HFFc6 (cell line): ENCODE measurements at places on chromosomes 3 and 15.

DNA sequence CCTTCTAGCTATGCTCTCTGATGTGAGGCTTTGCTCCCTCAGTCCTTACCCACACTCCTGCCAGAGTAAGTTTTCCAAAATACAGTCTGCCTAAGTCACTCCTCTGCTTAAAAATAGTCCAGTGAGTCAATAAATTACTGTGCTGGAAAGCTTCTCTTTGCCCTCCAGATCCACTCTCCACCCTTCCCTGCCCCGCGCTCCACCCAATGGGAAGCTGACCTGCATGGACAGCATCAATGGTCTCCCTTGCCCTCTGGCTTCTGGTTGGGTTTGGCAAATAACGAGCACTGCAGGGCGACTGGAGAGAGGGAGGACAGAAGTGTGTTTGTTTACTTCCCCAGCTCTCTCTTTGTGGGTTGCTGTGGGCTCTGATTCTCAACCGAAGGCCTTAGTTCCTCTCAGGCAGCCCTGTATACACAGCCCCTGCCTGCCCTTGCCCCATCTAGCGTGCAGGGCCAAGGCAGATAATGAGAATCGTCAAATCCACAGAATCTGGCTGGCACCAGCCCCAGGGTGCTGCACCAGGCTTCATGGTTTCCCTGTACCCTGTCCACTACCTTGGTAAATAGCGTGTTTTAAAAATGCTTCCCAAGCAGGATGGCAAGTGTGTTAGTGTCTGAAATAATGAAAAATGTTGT, 110.4 kb downstream of the ADAMTSL3 start:
- no peak for DNase-seq

- no peak for DNase-seq
Observed at GRCh38 chr15:82950746-82951370, 1.7 kb downstream of the HOMER2 start.

GRCh38 chr15:57356636-57357035, 19.7 kb upstream of the CGNL1 start:
- DNase-seq = peak; percentile 33

GRCh38 chr15:90665288-90666134, 51.6 kb upstream of the BLM start:
- DNase-seq = peak; percentile 42

DNA sequence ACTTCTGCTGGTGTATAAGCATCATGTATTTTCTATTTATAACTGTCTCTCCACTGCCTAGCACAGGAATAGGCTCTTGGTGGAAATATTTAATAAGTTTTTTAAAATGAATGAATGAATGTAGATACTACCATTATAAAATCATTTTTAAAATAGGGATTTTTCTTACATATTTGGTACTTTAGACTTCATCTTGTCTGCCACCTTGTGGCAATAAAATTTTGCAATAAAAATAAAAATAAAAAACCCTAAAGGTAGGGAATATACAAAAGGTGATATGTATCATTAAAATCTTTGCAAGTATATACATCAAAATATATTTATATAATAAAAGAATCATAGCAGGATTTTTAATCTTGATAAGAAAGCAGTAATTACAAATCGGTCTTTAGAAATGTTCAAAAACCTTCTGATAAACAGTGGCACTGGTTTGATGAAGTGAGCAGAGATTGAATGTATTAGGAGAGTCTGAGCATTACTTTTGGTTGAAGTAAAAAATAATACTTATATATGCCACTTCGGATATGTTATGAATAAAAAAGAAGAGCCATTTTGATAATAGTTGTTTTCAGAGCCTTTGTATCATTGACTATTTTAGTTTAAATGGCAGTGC, 95.2 kb downstream of the SPATA16 start:
- no peak for DNase-seq

DNA sequence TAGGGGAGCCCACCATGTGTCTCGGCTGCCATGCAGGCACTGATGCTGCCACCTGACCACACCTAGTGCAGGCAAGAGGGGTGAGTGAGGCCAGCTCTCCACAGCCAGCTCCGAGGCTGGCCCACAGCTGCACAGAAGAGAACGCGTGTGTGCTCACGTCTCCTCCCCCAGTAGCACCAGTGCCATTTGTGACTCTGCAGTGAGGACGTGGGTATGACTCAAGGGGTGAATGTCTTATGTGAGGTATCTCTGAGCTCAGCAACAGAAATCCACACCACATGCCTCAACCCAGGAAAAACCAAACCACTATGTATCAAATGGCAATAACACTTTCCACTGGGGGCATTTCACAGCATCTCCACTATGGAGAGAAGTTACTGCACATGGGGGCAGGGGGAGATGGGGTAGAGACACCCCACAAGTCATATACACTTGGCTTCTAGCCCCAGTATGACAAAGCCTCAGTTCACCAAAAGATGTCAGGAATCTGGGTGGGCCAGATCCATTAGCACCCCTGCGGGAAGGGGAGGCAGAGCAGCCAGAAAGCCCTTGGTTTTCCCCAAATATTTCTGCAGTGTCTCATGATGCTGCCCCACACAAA, 87.6 kb downstream of the LRIG1 start:
- DNase-seq = peak; percentile 89

DNA sequence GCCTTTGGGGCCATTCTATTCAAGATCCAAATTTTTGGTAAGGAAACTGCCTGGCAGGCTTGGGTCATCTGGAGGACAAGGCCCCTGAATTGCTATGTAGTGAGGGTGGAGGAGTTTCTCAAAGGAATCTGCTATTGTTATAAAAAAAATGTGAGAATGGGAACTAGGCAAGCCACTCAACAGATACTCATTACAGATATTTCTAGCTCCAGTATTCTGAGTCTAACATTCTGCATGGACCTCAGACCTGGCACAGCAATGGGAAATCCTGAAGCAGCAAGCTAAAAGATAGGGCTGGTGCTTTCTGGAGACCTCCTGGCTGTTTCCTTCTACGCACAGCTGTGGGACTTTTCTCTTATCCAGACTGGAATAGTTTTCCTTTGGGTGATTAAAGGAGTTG, 430.7 kb upstream of the RBMS3 start:
- DNase-seq = no peak

DNA sequence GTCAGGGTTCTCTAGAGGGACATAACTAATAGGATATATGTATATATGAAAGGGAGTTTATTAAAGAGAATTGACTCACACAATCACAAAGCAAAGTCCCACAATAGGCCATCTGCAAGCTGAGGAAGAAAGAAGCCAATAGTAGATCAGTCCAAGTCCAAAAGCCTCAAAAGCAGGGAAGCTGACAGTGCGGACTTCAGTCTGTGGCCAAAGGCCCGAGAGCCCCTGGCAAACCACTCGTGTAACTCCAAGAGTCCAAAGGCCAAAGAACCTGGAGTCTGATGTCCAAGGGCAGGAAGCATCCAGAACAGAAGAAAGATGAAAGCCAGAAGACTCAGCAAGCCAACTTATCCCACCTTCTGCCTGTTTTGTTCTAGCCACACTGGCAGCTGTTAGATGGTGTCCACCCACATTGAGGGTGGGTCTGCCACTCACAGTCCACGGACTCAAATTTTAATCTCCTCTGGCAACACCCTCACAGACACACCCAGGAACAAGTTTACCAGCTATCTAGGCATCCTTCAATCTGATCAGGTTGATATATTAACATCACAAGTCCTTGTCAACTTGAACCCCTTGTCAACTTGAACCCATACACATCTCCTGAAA, 54.2 kb upstream of the ACAD9 start:
- DNase-seq = no peak

DNA sequence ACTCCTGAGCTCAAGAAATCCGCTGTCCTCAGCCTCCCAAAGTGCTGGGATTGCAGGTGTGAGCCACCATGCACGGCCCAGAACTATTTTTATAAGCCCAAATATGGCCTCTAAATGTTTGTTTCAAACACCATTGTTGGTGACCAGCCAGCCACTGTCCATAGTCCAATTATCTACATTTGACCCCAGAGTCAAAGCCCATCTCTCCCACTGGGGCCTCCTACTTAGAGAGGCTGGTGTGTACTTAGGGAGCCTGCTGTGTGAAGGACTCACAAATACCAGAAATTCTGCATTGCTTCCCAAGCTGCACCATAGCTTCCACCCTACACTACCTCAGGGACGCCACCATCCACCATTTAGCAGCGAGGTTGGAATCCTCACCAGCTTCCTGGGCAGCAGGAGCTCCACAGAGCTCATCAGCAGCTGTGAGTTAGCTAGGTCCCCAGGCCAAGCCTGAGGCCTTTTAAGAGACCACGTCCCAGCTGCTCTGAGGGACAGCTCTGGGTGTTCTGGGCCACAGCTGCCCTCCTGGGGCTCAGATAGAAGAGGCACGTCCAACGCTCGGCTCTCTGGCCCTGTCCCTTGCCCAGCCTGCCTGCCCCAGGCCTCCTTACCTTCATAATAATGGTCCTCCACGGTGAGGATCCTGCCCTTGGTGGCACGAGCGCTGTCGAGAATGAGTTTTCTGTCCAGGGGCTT, 29.5 kb downstream of the TKT start:
- no peak for DNase-seq

- DNase-seq = no peak
Observed at GRCh38 chr3:194987571-194988494, 283.1 kb downstream of the XXYLT1 start.

DNA sequence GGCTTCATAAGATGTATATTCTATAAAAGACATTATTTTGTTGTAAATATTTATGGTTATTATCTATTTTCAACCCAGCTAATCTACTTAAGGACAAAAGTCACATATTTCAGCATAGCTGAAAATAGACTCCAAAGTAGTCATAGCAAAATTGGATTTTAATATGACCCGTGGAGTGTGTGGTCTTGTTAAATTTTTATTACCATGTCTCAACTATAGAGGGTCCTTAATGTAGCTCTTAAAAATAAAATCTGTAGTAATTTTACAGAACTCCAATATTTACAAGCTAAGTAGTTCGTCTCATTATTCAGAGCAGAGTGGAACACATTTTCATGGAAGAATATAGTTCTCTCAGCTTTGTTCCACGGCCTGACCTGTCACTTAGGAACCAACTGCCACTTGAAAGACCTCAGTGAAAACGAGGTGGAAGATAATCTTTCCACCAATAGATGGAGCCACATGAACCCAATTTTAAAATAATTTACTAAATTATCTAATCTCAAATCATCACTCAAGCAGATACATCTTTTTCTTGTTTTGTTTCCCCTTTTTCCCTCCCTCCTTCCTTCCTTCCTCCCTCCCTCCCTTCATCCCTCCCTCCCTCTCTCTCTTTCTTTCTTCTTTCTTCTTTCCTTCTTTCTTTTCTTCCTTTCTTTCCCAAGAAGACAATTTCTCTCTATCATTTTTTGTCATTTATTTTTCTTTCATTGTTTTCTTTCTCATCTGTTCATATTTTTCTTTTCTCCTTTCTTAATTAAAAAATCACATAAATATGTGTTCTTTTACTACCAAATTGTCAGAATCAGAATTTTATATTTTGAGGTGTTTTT, 97.2 kb downstream of the CLDN1 start:
- DNase-seq = peak; percentile 39

GRCh38 chr3:11661827-11662226, 18.1 kb upstream of the VGLL4 start:
- peak; percentile 35 for DNase-seq

GRCh38 chr3:151135541-151136337, 50.3 kb downstream of the MED12L start:
- no peak for DNase-seq

GRCh38 chr3:126494970-126495230, 19.2 kb upstream of the ZXDC start:
- no peak for DNase-seq

DNA sequence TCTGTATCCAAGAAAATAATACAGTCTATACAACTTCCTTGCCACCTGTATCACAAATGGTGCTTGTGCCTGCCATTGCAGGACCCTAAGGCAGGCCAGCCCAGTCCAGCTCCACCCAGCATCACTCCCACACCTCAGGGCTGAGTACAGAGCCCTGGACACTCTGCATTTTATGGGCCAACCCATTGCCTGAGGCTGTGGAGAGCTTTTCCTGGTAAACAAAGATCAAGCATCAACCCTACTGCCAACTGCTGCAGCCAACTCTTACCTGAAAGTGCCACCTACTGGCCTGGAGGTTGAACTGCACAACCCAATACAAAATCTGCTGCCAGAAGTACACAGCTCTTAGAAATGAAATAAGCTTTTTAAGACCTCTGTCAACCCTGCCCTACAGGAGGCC, 1082.2 kb downstream of the NAALADL2 start:
- DNase-seq = no peak

GRCh38 chr3:125317761-125318160, 57.4 kb downstream of the ZNF148 start:
- DNase-seq = no peak

DNA sequence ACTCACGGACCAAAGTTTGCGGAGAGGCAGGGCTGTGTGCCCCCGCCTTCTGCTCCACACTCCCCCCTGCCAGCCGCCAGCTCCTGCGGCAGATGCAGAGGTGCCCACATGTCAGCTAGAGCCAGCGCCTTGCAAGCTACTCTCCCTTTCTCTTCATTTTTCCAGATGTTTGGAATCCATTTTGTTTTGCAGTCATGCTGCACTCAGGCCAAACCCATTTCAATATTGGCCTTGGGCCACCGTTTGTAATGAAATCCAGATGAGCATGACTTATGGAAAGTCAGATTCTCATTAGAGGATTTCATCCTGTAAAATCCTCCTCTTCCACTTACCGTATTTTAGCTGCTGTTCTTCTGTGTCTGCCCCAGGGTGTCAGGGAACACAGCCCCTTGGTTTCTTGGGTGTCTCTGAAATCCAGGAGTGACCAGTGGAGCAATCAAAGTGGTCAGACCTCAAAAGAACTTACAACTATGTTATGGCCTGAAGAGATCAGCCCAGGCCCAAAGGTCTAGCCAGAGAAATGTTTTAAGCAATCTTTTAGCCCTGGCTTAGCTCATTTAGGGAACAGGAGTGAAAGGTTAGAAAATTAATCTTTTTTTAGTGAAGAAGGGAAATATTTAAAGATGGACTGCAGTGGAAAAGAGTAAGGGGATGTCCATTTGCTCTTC, 65.8 kb downstream of the AAGAB start:
- peak; percentile 82 for DNase-seq

- DNase-seq = no peak
Observed at GRCh38 chr3:66582721-66583423, 82.0 kb upstream of the LRIG1 start.

DNA sequence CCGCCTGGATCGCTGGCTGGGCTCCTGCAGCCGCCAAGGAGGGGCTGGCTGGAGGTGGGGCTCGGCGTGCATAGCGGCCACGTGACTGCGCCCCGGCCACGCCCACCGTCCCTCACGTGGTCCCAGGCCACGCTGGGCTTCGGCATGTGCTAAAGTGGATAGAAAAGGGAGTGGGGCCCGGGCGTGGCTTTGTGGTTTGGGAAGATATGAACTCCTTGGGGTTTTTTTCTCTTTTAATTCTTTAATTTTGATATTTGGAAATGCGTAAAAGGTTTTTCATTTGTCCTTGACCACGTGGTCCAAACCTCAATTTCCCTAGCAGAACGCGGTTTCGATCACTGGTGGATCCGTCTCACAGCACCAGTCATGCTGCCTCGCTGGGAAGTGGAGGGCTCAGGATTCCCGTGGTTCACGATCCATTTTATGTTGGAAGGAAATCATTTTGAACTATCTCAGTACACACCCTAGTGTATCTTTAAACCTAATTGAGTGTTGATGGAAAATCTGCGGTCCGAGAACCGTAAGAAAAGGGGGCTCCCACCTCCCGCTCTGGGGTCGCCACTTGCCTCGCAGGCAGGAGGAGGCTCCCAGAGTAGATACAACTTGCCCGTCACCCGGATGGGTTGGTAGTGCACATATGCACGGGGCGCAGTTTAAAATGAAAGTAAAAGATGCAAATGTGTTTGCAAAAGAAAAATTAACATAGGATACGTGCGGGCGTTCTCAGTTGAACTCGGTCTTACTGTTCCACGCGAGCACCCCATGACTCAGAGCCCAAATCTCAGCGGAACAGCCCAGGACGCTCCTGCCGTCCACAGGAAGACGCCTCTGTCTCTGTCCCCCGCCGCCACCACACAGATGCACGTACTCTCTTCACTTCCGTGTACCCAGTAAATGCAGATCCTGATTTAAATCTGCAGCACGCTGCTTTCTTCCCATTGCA, 141.9 kb downstream of the PGPEP1L start:
- peak; percentile 66 for DNase-seq
